ENCODE measurements at places on chromosomes 12 and 14.

- no peak for DNase-seq
Observed at GRCh38 chr14:64191756-64192155, 102.4 kb downstream of the ESR2 start.

DNA sequence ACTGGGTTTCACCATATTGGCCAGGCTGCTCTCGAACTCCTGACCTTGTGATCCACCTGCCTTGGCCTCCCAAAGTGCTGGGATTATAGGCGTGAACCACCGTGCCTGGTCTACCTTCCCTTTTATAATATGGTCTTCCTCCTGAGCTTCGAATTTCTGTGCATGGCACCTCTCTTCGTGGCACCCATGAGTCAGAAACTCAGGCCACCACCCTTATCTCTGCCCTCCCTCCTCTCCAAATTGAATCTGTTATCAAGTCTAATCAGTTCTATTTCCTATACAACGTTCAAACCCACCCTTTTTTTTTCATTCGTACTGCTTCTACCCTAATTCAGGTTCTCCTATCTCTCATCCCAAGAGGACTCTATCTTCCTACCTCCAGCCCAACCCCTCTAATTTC lies 5.0 kb upstream of the TINF2 start:
- no peak for DNase-seq

GRCh38 chr12:10553148-10553547 lies 47.5 kb downstream of the EIF2S3B start:
- no peak for DNase-seq

DNA sequence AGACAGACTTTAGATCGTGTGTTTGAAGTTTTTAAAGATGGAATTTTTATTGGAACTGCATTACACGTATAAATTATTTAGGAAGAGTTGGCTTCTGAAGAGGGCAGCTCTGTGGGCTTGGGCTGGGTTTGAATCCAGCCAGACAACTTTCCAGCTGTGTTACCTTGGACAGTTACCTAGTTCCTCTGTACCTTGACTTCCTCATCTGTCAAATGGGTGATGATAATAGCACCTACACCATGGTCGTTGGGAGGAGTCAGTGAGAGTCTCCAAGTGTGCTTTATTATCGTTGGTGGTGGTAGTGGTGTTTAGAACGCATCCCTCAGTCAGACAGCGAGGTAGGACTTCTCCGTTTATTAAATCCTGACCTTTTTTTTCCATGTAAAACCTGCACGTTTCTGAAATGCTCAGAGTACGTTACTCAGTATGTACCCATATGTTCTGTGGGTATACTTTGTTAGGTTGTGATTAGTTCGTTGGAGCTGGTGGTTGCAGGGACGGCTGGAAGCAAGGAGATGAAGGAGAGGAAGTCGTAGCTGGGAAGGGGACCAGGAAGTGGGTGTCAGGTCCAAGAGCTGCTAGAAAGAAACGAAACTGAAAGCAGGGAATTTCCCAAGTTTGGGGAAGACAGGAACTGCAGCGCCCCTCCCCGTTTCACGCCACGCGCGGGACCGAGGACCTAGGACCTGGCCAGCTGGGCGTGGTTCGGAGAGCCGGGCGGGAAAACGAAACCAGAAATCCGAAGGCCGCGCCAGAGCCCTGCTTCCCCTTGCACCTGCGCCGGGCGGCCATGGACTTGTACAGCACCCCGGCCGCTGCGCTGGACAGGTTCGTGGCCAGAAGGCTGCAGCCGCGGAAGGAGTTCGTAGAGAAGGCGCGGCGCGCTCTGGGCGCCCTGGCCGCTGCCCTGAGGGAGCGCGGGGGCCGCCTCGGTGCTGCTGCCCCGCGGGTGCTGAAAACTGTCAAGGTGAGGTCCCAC lies at the start of gene OAS3:
OAS3 (plus strand) TSS at position 734 of the 979 bp plus-strand sequence; CDS start at position 791, 57 bp downstream.
- peak; percentile 45 for DNase-seq

GRCh38 chr12:98456041-98456440 lies 59.3 kb upstream of the TMPO start:
- DNase-seq, result no peak

DNA sequence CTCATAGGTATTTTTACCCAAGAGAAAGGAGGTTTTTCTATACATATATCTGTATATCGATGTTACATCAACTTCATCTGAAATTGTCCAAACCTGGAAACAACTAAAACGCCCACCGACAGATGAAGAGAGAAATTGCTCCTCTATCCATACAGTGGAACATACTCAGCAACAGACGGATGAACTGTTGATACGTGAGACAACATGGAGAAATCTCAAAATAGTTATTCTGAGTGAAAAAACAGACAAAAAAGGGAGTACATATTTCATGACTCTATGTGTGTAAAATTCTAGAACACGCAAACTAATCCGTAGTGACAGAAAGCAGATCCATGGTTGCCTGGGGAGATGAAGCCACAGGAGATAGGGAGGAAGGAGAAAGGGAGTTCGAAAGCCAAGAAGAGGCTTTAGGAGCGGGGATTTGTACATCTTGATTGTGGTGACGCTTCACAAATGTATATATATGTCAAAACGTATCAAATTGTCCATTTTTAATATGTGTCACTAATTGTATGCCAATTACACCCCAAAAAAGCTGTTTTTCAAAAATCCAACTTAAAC lies 37.6 kb upstream of the C14orf180 start:
- DNase-seq, result no peak

DNA sequence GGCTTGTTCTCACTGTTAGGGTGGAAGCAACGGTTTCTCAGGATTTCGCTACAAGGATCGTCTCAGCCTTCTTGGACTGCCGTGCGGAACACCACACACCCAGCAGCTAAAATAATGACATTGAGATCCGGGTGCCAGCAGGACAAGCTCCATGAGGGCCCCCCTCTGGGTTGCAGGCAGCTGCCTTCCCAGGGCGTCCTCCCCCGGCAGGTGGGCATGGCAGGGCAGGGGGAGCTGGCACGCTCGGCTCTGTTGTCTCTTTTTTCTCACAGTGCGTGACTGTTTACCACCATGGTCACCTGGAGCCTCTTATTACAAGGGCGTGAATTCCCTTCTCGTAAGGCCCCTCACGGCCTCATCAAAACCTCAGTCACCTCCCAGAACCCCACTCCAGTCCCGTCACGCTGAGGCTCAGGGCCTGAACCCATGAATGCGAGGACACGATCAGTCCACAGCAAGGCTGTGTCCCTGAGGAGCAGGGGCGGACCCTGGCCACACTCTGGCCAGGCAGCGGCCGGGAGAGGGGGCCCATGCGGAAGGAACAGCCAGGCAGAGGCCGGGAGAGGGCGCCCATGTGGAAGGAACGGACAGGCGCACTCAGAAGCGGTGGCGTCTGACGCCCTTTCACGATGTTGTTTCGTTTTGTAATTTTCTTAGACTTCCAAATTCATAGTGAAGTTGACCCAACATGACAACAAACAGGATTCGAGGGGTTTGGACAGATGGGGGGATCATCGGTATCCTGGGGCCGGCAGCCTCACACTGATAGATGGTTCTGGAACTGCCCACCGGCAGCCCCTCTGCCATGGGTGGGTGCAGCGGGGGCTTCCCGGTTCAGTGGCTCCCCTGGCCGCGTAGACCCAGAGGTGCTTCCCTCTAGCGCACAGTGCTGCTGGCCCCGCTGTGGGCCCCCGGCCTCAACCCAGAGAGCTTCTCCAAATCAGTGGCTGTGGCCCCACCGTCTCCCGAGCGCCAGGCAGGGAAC lies 10.0 kb downstream of the LRCOL1 start:
- DNase-seq, result peak; percentile 88

DNA sequence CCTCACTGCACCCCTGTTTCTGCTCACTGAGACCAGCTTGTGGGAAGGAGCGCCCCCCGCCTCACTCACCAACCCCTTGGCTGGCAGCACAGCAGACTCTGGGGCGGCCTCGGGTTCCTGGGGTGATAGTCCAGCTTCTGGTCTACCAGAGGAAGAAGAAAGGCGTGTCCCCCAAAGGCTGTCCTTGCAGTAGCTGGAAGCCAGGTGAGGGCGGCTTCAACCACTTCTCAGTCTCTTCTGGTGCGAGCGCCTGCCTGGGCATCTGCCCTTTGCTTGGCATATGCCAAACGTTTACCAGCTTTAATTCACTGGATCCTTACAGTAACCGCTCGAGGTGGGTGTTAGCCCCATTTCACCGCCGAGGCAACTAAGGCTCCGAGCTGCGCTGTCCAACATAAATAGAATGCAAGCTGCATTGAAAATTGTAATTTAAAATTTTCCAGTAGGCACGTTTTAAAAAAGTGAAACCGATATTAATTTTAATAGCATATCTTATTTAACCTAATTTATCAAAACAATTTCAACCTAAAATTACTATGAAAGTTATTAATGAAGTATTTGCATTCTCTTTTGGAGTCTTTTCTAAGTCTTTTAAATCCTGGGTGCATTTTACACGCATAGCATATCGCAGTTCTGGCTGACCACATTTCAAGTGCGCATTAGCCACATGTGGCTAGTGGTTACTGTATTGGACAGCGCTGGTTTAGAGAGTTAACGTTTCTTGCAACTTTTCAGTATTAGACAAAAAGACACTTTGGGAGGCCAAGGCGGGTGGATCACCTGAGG lies 872 bp downstream of the FAM177A1 start:
- DNase-seq, result peak; percentile 27

Data from HuH-7.5 (cell line).